Globus pallidus (tissue), 1 donor: ENCODE measurements at places on chromosomes 2 and 18.

GRCh38 chr2:47360283-47360682 is 42.7 kb upstream of the MSH2 start:
- DNase-seq, result no peak

GRCh38 chr2:3483986-3484960 is 35.1 kb downstream of the ADI1 start:
- no peak for DNase-seq

GRCh38 chr2:180456801-180457200 is 449.7 kb upstream of the CWC22 start:
- no peak for DNase-seq

GRCh38 chr2:100196786-100197494 is 54.5 kb upstream of the AFF3 start:
- no peak for DNase-seq

DNA sequence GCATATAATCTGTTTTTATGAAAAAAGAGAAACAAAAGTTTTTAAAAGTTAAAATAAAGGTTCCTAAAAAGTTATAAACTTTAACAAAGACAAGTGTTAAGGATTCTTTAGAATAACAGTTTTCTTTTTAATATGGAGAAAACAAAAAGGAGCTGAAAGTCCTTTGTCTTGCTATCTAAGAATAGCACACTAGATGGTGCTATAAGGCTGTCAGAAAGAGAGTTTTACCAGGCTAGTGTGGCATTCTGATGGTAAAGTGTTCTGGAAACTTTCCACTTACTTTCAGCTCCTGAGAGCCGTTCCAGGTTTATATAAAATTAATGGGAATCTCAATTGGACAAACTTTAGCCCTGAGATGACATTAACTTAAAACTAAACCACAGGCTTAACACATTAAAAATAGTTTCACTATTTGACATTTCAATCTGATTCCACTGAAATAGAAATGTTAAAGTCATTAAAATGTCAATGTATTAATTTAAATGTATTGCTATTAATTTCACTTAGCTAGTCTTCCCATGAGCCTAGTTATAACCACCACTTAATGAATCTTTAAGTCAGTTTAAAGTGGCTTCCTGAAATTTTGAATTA is 3.7 kb downstream of the FBXO48 start:
- DNase-seq, result peak; percentile 60

DNA sequence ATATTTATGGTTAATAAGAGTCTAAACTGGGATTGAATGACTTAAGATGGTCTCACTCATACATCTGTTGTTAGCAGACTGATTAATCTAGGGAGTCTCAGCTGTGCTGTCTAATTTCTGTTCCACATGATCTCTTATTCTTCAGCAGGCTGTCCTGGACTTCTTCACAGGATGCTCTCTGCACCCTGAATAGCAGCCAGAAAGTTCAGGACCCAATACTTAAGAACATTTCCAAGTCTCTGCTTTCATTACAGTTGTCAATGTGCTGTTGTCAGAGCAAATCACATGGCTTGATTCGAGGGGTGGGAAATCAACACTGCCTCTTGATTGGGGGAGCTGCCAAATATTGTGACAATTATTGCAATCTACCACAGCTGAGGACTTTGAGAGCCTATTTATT is 627.1 kb upstream of the SLC8A1 start:
- no peak for DNase-seq

DNA sequence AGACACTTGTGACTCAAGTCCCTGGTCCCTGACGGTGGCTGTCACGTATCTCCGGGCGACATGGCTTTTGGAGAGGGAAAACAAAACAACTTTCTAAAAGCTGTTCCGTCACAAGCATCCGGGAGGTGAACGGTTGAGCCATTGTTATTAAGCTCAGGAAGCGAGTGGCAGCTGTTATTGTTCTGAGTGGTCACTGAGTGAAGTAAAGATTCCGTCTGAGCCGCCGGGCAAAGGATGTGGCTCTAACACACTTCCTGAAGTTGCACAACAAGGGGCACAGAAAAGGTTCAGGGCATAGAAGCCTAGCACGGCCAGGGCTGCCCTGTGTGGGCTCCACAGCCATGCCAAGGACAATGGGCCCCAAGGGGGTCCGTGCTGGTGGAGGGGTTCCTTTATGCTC is 24.3 kb downstream of the INPP5D start:
- peak; percentile 63 for DNase-seq

GRCh38 chr2:37563375-37564015 is 107.9 kb downstream of the CDC42EP3 start:
- peak; percentile 26 for DNase-seq

GRCh38 chr2:159758239-159758638 is 39.8 kb downstream of the CD302 start:
- no peak for DNase-seq

DNA sequence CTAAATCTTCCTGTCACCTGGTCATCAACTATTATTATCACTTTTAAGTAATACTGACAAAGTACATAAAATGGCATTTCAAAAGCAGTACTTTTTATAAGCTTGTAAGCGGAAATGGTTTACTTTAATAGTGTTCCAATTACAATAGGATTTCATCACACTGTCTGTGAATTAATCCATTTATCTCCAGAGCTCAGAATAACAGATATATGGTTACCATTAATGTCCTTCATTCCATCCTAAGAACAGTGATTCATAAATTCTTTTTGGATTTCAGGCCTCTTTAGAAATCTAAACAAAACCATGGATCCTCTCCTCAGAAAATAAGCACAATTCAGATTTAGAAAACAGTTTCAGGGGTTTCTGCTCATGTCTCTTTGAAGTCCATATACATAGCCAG is 68.4 kb downstream of the PID1 start:
- no peak for DNase-seq

DNA sequence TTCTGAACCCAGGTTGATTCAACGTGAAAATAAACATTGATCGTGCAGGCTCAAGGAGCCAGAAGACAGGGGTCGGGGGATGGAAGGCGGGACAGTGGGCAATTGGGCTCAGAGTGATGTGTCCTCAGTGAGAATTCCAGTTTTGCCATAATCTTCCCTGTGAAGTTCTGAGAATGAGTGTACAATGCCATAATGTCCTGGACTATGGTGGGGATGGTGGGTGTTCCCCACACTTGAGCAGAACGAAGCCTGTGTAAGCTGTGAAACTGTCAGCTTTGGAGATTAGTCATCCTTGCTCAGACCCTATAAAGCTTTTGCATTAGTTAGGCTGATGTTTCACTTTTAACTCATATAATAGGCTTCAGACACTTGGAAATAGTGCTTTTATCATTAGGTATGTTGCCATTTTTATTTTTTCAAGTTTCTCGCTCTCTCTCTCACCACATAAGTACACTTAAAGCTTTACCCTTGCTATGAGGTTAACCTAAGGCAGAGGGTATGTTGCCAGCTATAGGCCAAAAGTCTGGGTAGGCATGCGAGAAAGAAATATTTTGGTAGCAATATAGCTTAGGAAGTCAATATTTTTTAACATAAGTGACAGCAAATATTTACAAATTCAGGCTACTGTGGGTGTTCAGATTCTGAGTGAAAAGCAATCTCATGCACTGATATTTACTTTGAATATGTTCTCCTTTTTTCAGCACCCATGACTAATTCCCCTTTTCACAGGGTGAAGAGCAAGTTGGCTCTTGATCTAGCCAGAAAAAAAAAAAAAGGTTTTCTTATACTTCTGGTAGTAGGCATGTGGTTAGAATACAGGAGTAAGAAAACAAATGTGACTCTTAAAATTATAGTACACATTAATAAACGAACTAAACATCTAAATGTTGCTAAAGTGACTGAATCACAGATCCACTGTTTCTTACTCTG is 47.2 kb downstream of the CDC42EP3 start:
- DNase-seq, result no peak

GRCh38 chr2:3689998-3690748 is 13.2 kb upstream of the DCDC2C start:
- DNase-seq, result no peak

GRCh38 chr2:139048017-139048416 is 267.8 kb upstream of the NXPH2 start:
- no peak for DNase-seq

DNA sequence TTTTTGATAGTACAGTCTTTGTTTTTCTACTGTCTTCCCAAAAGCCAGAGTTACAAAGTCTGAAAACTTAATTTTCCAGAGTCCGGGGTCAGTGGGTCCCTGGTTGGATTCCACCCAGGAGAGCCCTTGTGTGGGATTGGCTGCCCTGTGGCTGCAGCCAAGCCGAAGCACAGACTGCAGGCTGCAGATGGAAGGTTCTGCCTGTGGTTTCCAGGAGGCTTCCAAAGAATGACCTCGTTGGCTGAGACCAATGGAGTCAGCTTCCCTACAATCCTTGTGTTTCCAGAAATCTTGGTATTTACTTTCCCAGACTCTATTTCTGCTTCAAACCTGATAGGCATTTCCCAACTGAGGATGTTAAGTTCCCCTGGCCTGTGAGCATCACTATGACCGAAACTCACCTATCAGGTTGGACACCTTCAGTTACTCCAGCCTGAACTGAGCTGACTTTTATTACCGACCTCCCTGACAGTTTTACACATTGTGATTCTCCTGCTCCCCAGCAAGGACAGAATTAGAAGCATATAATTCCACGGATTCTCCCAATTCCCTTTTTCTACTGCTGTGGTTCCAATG is 117.5 kb upstream of the CCDC68 start:
- no peak for DNase-seq

DNA sequence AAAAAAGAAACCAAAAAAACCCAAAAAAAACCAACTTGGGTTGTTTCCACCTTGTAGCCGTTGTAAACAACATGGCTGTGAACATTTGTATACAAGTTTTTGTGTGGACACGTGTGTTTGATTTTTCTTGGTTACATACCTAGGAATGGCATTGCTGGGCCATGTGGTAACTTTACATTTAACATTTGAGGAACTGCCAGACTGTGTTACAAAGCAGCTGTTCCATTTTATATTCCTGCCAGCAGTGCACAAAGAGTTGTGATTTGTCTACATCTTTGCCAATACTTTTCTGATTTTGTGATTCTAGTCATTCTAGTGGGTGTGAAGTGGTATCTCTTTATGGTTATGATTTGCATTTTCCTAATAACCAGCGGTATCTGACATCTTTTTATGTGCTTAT is 22.5 kb downstream of the LPIN1 start:
- DNase-seq, result no peak

DNA sequence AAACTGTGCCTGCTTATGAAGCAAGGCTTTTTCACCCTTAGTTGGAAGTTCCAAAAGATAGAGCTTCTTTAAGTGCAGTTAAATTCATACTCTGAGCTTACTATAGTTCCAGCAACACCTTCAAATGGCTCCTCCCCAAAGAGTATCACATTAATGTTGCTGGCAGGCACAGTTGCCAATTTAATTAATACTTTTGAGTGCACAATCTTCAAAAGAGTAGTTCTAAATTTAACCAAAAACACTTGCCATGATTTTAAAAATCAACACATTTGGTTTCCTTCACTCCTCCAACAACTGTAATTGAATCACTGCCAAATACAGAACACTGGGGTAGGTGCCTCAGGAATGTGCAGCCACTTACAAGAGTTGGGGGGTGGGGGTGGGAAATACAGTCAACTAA is 150.6 kb upstream of the UBE2E3 start:
- DNase-seq, result no peak

GRCh38 chr18:7742224-7742623 is 175.1 kb downstream of the PTPRM start:
- DNase-seq, result no peak

GRCh38 chr2:8753609-8754008 is 71.8 kb downstream of the ID2 start:
- peak; percentile 47 for DNase-seq

DNA sequence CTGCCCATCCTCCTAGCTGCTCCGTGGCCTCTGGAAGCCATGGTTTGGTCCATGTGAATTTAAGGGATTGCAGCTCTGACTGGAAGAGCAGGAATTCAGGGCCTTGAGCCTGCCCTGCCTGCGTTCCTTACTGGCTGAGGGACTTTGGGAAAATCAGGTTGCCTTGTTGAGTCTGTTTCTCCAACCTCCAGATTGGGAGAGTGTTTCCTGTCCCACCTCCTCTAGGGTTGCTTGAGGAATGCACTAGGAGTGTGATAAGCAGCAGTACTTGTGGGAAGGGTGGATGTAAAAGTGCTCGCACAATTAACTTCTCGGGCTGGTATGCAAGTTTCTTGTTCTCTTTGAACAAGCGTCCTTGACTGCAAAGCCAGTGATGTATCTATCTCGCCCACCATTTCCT is 84.4 kb upstream of the YWHAQ start:
- no peak for DNase-seq

- DNase-seq, result no peak
Observed at GRCh38 chr2:222938327-222938726, 77.5 kb downstream of the ACSL3 start.

GRCh38 chr2:167492486-167492885 is 604.2 kb downstream of the XIRP2 start:
- no peak for DNase-seq

DNA sequence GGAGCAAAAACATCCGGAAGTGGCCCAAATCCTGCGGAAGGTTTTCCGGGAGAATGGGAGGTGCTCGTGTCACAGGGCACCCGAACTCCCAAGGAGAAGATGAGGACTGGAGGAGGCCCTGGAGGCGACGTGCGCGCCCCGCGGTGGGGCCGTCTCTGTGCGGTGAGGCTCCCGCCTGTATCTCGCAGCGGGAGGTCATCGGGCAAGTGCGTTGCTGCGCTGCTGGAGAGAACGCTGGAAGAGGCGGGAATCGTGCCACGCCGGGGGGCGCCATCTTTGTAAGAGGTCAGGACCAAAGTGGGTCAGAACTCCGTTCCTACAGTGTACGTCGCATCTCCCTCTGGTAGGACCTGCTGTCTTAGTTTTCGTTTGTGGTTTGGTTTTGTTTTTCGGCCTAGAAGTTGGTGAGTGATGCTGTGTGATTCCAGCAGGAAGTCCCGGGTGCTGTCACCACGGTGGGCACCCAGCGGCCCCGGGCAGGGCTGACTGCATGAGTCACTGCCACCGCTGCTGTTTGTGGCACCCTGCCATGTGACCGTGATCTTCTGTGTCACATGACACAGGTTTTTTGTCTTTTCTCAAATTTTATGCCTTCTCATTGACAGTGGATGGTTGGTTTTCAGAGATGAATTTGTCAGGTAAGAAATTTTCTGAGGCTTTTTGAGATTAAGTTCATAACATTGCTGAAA is 21.5 kb upstream of the ATP9B start:
- no peak for DNase-seq

DNA sequence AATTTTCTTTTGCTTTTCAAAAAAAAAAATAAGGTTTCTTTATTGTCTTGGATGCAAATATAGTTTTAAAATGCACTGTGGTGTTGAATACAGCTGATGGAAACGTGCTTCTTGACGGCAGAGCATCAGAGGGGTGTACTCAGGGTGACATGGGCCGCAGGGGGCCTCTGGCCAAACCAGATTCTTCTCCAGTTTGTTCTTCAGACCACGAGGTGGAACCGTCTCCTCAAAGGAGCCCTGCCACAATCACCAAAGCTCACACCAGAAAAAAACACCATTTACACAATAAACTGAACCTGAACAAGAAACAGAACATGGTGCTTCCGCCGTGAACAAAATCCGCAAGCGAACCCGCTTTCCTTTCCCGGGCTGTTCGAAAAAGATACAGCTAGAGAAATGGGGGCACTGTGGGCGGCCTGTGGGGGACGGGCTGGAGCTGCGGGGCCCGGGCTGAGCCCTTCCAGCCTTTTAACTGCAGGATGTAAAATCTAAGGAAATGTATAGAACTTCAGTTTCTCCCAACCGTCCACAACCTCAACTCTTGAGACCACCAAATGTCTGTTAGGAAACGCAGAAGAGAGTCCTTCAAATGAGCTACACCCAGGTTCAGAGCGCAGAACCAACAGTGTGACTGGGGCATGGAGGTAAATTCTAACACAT is 34.5 kb downstream of the PSMG2 start:
- DNase-seq, result no peak

- DNase-seq, result no peak
Observed at GRCh38 chr18:27138079-27138478, 47.0 kb downstream of the CHST9 start.
